Endodermal cell (in vitro differentiated cells): ENCODE measurements at places on chromosomes 6 and 20.
A peak's percentile ranks its signal among the peaks of the same experiment; 100 is the strongest.

- no peak for DNase-seq
Observed at GRCh38 chr6:1325461-1326309, 13.8 kb downstream of the FOXQ1 start.

DNA sequence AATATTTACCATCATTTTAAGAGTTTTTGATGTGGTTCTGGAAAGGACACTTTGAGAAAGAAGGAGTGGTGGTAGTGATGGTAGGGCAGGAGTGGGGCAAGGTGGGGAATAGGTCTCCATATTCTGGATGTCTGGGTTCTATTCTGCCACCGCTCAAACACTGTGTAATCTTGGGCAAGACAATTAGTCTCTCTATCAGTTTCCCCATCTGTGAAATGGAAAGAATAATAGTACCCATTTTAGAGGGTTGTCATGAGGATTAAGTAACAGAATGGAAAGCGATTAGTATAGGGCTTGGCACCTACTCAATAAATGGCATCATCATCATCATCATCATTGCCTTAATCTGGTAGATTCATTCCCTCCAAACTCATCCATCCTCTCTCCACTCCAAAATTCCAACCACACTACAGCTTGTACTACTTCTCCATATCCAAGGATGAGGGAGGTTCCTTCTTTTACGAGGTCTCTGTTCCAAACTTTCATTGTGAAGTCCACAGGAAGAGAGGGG is 982 bp upstream of the GGT7 start:
- DNase-seq, result no peak

DNA sequence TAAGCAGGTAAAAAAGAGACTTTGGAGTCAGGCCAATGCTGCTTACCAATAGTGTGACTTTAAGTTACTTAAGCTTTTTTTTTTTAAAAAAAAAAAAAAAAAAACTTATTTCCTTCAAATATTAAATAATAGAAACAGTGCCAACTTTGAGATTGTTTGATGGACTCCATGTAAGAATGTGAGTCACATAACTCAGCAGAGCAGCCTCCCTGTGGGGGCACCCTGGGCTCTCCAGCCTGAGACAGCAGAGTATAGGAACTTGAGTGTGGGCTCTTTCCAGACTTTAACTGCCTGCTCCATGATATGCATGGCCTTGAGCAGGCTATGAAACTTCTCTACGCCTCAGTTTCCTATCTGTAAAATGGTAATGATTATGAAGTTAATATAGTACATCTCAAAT is 113.3 kb upstream of the SAMD5 start:
- no peak for DNase-seq

- DNase-seq, result no peak
Observed at GRCh38 chr6:18477301-18477941, 90.3 kb downstream of the RNF144B start.

DNA sequence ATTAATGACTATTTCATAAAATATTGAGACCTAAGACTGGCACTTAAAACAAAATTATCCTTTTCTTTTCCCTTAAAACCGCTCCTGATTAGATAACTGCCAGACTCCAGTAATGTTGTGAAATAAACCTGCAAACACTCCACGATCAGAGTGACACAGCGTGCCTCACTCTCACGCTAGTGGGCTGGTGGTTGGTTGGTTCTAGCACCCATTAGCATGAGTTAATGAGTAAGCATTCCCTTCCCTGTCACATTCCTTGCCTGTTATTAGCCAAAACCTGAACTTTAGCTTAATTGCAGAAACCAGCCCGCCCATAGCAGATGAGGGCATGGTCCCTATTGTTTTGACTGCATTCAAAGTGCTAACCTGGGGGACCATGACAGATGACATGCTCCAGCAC is 193.4 kb downstream of the CD83 start:
- DNase-seq, result no peak

- DNase-seq, result no peak
Observed at GRCh38 chr6:118285791-118286190, 262.3 kb upstream of the PLN start.

DNA sequence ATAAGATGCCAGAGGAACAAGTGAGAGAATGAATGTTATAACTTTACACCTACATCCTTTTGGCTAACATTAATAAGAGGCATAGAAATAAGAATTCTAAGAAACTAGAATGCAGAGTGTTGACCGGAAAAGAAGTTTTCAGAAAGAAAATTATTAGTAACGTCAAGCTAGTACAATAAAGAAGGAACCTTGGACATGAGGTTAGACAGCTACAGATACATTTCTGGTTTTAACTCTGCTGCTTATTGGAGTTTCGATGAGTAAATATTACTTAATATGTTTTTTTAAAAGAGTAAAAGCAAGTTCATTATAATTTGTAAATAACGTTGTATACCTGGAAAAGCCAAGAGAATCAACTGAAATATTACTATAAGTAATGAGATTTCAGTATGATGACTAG is 22.7 kb downstream of the TAB2 start:
- no peak for DNase-seq

- DNase-seq, result no peak
Observed at GRCh38 chr20:51591871-51592270, 49.4 kb upstream of the NFATC2 start.

- no peak for DNase-seq
Observed at GRCh38 chr6:157928428-157928827, 53.2 kb upstream of the SYNJ2 start.

- DNase-seq, result peak; percentile 59
Observed at GRCh38 chr6:40439026-40439800, 148.0 kb downstream of the LRFN2 start.

- DNase-seq, result peak; percentile 76
Observed at GRCh38 chr20:45685896-45686295, 15.9 kb upstream of the WFDC11 start.

- no peak for DNase-seq
Observed at GRCh38 chr6:147159536-147160374, 44.5 kb upstream of the STXBP5 start.

DNA sequence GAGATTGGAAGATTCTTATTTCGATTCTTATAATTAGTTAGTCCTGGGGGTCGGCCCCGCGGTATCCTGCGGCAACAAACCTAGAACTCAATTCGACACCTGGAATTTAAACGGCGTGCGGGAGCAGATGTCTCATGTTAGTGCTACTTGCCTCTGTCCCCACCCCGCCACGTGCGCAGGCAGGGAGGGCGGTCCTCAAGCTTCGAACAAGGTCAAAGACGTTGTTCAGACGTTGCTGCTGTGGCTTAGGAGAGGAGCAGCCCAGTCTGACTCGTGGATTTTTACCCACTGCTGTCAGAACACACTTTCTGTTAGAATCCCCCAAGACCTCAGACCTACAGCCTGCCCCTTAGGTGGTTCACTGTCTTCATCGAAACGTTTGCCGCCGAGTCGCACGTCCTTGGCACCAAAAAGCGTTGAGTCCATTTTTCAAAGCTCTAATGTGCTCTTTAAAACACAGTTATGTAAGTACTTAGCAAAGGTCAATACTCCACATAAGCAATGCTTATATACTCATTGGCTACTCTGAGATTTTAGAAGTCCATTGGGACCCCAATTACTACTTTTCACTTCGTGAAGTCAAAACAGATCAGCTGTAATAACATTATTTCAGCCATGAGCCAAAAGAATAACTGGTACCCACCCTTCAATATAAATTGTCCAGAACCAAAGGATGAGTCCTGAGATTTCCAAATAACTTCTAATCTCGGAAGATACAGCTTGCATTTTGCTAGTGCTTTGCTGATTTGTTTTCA is 2.7 kb upstream of the C6orf62 start:
- no peak for DNase-seq

GRCh38 chr6:146861029-146861563 is 262.3 kb downstream of the ADGB start:
- no peak for DNase-seq

DNA sequence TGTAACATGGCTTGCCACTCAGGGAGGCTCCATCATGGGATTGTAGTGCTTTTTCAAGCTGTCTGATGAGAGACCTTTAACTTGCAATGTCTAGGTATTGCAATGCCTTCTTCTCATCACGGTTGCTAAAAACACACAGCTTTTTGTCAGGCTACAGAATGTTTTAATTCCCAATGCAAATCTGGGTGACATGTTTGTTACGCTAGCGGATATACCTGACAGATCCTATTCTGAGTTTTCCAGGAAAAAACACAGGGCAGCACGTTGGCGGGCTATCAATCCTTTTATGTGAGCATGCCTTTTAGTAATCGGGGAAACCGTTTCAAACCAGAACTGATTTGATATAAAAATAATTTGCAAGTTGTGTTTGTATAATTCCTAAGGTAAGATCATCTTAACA is 577.2 kb upstream of the MAP3K7 start:
- no peak for DNase-seq

DNA sequence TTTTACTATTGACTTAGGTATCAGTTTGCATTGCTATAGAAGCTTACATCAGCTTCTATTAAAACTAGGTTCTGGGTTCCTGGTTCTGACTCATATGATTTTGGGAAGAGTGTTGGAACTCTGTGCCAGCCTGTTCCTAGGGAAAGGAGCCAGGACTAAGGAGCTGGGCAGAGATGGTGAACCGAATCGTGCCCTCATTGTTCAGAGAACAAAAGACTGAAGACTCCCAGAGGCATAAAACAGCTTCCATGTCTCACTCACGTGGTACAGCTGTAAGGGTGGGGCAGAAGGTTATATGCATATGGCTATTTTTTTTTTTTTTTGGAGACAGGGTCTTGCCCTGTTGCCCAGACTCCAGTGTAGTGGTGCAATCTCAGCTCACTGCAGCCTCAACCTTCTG is 89.1 kb upstream of the THBS2 start:
- DNase-seq, result no peak

- no peak for DNase-seq
Observed at GRCh38 chr20:62631336-62632308, 10.7 kb upstream of the SLCO4A1 start.

DNA sequence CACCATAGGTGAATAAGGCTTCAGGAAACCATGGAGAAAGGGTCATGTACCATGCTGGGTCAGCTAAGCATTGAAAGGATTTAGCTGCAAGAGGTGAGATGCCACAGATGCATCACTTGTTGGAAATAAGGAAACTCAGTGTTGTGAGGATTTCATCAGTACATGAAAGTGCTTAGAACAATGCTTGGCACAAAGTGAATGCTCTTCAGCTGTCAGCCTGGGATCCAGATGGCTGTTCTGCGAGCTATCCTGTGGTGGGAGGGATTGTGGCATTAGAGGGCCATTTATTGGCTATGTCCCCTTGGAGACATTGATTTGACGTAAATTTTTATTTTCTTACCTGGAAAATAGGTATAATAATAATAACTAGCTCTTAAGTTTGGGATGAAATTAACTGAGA is 53.0 kb downstream of the ELOVL2 start:
- no peak for DNase-seq
